ENCODE measurements at places on chromosomes 1 and 21.

- DNase-seq: no peak
Observed at GRCh38 chr1:234713859-234714258, 103.9 kb upstream of the IRF2BP2 start.

DNA sequence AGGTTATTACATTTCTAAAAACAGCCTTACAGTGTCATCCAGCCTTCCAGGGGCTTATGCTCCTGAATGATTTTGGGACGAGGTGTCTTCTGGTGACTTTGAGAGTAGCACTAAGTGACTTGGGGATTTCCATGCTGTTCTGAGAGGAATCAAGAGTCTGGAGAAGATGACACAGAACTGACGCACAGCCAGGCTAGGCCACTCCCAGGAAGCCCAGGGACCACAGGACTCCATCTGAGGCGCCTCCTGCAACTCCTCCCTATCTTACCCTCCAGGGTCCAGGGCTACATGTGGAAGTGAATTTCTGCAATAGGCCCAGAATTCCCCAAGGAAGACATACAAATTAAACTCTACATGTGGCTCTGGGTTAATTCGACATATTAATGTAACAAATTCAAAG lies 92.5 kb downstream of the SLC25A24 start:
- DNase-seq: peak; percentile 74

GRCh38 chr1:197725044-197725443 lies 50.2 kb downstream of the DENND1B start:
- peak; percentile 31 for DNase-seq

DNA sequence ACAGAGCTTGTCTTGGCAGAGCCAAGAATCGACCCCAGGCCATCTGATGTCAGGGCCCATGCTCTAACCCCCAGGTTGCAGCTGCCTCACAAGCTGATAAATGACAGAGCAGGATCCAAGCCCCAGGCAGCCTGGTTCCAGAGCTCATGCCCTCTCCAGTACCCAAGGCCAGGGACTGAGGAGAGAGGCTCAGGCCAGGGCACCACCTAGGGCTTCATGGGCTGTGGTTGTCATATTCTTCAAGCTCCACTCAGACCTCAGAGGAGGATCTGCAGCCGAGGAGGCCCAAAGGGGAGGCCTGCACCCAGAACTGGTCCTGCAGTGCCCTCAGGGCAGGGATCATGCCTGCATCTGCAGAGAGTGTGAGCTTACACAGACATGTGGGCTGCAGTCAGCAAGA lies 301.1 kb downstream of the MATN1 start:
- no peak for DNase-seq

DNA sequence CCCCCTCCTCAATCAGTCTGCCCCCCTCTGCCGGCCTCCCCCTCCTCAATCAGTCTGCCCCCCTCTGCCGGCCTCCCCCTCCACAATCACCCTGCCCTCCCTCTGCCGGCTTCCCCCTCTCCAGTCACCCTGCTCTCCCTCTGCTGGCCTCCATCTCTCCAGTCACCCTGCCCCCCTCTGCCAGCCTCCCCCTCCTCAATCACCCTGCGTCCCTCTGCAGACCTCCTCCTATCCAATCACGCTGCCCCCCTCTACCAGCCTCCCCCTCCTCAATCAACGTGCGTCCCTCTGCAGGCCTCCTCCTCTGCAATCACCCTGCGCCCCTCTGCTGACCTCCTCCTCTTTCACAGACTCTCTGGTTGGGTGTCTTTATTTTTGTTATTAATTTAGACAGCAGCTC lies 11.5 kb upstream of the C1orf198 start:
- DNase-seq: no peak

- peak; percentile 44 for DNase-seq
Observed at GRCh38 chr1:44609412-44609767, 64.9 kb downstream of the TMEM53 start.

- no peak for DNase-seq
Observed at GRCh38 chr1:73813236-73813635, 384.7 kb downstream of the LRRIQ3 start.

DNA sequence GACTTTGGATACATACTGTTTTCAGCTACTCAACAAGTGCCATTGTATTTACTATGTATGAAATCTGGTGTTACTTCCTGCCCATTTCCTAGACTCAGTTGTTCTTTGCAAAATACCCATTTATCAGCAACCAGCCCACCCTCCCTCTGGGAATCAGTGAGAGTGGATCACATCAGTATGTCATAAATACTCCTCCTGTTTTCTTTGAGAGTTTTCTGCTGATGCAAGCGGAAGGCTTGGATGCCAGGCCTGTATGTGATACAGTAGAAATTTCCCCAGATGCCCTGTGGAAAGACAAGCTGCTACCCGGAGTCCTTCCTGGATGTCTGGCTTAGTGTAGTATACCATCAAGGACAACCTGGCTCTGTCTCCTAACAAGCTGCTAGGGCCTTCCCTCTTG lies 2.4 kb upstream of the PTPRC start:
- no peak for DNase-seq

Measured in IMR-90 (cell line).